ENCODE measurements at places on chromosomes 3 and 15. TPM values are rescaled to one million over a fixed set of nuclear protein-coding genes. Genes with fewer than 3 reads are reported as not detected.
A peak's percentile ranks its signal among the peaks of the same experiment; 100 is the strongest.

The IL20RB gene
- total RNA-seq: 2.9 TPM

The ENTPD3 gene
- 0.48 TPM for total RNA-seq

The FETUB gene
- total RNA-seq: 1.2 TPM

The CDHR4 gene
- total RNA-seq: not detected

The EPHB3 gene
- 40.0 TPM for total RNA-seq

The RTP3 gene
- 1.2 TPM for total RNA-seq

The GCSAM gene
- total RNA-seq: 1.2 TPM

The RASGRF1 gene
- total RNA-seq: 1.7 TPM

The ADAMTSL3 gene
- 11.6 TPM for total RNA-seq

The CCDC80 gene
- 102 TPM for total RNA-seq

The GOLGA8G gene
- 3.6 TPM for total RNA-seq

The FBXO40 gene
- 2.2 TPM for total RNA-seq

GRCh38 chr3:155664925-155665695 is 79.8 kb downstream of the PLCH1 start:
- DNase-seq: peak; percentile 97

DNA sequence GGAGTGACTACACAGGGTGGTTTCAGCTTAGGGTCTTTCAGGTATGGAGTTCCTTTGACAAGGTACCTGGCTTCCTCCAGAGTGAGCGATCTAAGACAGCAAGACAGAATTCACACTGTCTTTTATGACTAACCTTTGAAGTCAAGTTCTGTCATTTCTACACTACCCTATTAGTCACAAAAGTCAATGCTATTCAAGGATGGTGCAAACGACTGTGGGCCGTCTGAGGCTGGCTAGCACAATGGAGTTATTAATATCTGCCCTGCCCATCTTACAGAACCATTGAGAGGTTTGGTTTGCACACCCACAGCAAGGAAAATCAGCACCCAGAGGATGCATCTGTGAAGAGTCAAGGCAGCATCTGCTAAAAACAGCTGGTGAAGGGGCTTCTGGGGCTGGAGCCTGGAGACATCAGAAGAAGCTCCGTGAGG is 62.9 kb upstream of the XCR1 start:
- DNase-seq: no peak

DNA sequence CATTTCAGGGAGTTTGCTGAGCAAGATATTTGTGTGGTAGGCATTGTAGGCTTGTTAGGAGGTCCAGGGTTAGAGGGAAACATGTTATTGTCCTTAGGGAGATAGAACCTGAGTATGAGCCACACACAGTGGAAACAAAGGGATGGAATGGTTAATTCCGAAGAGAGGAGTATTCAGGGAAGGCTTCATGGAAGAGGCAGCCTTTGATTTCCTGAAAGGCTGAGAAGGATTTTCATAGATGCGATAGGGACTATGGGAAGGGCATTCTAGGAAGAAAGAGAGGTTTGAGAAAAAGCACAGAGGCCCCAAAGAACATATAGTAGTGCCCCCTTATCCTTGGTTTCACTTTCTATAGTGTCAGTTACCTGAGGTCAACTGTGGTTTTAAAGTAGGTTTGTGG is 81.7 kb downstream of the RAB11A start:
- DNase-seq: no peak

DNA sequence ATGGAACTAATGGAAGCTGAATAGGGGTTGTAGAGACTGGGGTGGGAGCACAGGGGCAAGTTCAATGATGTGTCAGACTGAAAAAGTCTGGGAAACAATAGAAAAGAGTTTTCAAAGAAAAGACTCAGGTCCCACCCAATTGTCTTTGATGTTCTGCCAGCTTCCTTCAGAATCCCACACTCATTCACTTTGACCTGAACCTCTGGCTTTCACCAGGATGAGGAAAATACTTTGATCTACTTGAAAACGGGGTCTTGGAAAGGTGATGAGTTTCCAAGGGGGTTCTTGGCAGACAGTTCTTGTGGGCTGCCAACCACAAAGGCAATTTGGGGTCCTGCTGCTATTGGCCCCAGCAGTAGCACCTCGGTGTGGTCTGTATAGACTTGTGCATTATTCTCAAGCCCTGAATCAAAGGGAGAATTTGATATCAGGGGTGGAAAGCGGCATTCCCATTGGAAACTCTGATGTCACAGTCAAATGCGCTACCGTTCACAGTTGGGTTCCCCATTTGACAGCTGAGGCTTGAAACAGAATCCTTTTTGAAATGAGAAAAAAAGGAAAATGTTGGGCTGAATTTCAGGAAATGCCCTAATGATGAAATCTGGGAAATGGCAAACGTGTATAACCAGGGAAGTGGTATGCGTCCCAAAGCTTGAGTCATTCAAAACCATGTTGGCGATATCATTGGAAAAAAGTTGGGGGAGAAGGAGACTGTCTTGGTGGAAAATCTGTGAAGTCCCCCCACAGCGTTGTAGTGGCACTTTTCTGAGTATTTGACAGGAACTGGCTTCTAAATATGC is 229.2 kb upstream of the LRTM1 start:
- no peak for DNase-seq

- DNase-seq: peak; percentile 64
These were observed 2.6 kb upstream of the CEMIP start for GRCh38 chr15:80776420-80777045.

GRCh38 chr3:118550556-118550955 is 484.1 kb downstream of the IGSF11 start:
- no peak for DNase-seq

- peak; percentile 38 for DNase-seq
These were observed 77.8 kb upstream of the TAMM41 start for GRCh38 chr3:11924518-11924917.

DNA sequence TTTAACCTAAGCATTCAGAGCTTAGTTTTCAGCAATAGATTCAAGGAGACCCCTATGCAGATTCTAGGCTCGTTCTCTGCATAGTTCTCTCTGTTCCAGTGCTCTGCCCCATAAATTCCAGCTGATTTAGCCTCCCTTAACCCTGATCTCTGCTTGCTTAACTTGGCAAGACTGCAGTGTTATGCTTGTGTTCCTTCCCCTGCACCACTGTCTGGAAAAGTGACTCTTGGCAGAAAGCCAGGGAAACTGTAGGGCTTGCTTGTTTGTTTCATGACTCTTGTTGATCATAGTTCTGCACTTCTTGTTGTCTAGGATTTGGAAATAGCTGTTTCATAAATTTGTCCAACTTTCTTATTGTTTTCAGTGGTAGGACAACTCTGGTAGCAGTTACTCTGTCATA is 40.1 kb downstream of the ANAPC13 start:
- DNase-seq: peak; percentile 73

GRCh38 chr15:70036585-70037291 is 61.0 kb downstream of the TLE3 start:
- DNase-seq: no peak

DNA sequence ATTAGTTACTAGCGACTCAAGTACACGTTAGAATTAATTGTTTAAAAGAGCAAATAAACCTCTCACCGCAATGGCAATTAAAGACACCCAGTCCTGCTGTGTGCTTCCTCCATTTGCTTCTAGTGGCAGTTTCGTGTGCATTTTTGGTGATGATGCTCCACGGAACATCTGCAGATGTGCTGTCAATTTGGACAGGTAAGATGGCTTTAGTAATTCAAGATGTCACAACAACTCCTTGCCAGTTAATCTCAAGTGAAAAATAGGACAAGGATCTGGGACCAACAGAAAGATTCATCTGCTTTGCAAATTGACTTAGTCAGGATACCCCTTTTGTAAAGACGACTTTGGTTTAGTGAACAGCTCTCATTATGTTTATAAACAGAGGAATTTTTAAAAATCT is 320.9 kb downstream of the GABRB3 start:
- no peak for DNase-seq

DNA sequence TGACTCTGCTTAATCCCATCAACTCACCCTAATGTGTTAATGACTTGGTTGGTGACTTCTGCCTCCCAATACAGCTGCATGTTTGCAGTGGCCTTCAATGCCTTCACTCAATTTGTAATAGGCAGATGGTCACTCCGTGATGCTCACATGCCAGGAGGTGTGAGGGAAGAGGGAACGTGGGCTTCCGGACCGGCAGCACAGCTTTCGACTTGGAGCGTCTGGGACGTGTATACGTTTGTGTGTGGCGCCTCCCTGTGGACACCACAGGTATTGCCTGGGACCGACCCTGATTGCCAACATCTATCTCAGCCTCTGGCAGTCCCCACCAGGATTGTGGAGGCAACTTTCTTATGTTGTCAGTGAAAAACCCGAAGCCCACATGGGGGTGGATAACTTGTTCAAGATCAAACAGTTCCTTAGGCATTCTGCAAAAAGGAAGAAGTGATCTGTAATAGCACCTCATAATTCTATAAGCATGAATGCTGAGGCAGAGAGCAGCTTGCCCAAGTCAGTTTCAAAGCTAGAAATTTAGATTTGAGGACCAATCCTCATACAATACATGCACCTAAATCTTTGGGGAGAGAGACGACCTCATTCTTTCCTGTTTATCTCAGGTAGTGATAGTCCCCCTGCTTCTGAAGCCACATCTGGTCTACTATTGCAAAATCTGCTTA is 16.9 kb downstream of the MRPL46 start:
- peak; percentile 55 for DNase-seq

GRCh38 chr3:3468596-3468995 is 289.1 kb upstream of the CRBN start:
- no peak for DNase-seq

- DNase-seq: no peak
These were observed 181.0 kb upstream of the FEZF2 start for GRCh38 chr3:62554264-62554799.

GRCh38 chr3:184523825-184524615 is 37.6 kb upstream of the EPHB3 start:
- peak; percentile 55 for DNase-seq

GRCh38 chr3:177071496-177072156 is 125.7 kb downstream of the TBL1XR1 start:
- no peak for DNase-seq

DNA sequence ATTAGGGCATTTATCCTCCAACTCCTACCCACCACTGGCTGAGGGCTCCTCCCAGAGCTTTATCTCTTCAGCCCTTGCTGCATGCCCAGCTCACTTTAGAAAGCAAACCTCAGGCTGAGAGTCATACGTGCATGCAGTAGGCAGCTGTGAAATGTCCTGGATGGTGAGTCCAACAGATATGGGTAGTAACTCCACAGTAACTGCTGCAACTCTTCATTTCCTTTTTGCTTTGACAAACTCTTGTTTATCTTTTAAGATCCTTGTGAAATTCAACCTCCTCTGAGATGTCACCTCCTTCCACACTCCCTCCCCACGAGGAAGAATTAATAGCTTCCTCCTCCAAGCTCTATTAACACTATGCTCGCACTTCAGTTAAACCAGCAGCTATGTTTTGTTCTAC is 35.9 kb upstream of the CTNNB1 start:
- no peak for DNase-seq

DNA sequence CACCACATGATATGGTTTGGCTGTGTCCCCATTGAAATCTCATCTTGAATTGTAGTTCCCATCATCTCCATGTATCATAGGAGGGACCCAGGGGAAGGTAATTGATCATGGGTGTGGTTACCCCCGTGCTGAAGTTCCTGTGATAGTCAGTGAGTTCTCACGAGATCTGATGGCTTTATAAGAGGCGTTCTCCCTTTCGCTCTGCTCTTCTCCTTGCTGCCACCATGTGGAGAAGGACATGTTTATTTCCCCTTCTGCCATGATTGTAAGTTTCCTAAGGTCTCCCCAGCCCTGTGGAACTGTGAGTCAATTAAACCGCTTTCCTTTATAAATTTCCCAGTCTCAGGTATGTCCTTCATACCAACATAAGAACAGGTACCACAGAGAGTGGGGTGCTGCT is 21.9 kb downstream of the OSTN start:
- no peak for DNase-seq

GRCh38 chr15:79206940-79207339 is 75.6 kb upstream of the ANKRD34C start:
- DNase-seq: no peak

- no peak for DNase-seq
These were observed 23.7 kb downstream of the RBM5 start for GRCh38 chr3:50112462-50112861.

DNA sequence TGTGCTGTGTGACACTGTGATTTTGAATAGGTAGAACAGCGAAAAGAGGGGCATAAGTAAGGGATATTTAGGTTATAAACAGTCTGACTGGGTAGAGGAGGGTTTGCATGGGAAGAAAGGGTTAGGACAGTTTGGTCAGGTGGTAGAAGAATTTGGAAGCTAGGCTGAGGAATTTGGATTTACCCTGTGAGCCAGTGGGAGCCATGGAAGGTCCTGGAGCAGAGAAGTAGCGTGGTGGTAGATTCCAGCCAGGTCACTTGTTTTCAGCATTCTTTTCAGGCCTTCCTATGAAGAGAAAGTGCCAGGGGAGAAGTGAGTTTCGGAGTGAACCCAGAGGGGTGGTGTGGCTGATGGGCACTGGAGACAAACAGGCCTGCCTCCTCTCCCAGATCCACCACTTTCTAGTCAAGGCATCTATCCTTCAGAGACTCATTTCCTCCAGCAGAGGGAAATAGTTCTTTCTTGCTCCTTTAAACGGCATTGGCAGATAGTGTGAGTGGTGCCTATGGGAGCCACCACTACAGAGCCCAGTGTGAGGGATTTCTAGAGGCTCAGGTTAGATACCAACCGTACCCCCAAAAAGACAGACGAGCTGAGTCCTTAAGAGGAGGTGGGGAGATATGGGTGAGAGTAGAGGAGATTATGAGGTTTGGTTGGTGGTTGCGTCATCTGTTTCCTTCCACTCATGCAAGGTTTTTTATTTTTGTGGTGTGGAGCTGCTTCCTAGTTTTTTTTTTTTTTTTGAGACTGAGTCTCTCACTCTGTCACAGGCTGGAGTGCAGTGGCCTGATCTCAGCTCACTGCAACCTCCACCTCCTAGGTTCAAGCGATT is 21.2 kb downstream of the PXK start:
- DNase-seq: no peak

DNA sequence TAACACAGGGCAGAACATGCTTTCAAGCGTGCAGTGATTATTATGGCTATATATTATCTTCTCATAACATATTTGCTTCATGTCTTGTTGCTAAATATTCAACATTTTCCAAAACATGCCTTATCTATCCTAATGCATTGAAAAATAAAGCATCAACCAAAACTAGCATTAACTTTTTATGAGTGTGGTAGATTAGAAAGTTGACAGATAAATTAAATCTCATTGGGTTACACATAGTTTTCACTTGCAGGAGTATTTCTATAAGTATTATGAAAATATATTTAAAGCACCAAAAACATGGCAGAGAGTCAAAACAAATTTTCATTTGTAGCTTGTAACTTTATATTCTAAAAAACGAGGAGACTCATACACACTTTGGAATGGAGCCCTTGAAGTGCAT is 141.5 kb downstream of the CADM2 start:
- DNase-seq: peak; percentile 5

DNA sequence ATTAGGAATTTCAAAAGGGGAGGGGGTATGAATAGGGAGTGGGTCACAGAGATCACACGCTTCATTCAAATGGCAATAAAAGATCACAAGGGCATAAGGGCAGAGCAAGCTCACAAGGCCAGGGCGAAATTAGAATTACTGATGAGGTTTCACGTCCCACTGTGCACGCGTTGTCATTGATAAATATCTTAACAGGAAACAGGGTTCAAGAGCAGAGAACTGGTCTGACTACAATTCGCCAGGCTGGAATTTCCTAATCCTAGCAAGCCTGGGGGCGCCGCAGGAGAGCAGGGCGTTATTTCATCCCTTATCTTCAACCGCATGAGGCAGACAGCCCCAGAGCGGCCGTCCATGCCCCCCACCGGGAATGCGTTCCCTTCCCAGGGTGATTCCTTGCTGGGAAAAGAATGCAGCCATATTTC is 18.1 kb upstream of the SMCO1 start:
- no peak for DNase-seq
